OCI-LY7 (cell line): ENCODE measurements at places on chromosomes 5 and 9. TPM values are rescaled to one million over a fixed set of nuclear protein-coding genes. Genes with fewer than 3 reads are reported as not detected.

ARHGEF37 gene
- 1.4 and 1.7 TPM in 2 replicates for total RNA-seq

PITX1 gene
- 66.8 and 76.4 TPM in 2 replicates for total RNA-seq

TOR1B gene
- 14.9 and 18.4 TPM in 2 replicates for total RNA-seq

SNX24 gene
- 14.5 and 19.6 TPM in 2 replicates for total RNA-seq

SPATA31D3 gene
- total RNA-seq: not detected in 2 replicates

GPR151 gene
- total RNA-seq: not detected in 2 replicates

SPATA9 gene
- total RNA-seq: not detected in 2 replicates

NIPAL4 gene
- not detected in 2 replicates for total RNA-seq

SIT1 gene
- total RNA-seq: 93.0 and 121 TPM in 2 replicates
